ENCODE measurements at places on chromosomes 11 and 22.

- no peak for DNase-seq
These were observed 81.2 kb downstream of the GUCY1A2 start for GRCh38 chr11:106937111-106937510.

DNA sequence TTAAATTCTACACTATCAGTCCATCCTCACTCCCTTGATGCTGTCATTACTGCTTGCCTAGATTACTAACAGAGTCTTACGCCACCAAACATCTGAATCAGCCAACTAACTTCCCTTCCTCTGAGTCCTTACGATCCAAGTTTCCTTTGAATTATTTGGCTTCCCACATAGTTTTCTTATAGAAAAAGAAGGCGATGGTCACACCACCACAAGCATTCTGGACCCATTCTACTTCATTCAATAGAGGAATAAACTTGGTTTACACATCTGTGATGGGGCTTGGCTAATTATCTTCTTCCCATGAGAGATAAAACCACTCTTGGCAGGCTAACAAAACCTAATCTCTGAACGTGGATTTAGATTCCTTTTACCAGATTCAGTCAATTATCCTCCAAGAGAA is 35.0 kb downstream of the INTS4 start:
- no peak for DNase-seq

DNA sequence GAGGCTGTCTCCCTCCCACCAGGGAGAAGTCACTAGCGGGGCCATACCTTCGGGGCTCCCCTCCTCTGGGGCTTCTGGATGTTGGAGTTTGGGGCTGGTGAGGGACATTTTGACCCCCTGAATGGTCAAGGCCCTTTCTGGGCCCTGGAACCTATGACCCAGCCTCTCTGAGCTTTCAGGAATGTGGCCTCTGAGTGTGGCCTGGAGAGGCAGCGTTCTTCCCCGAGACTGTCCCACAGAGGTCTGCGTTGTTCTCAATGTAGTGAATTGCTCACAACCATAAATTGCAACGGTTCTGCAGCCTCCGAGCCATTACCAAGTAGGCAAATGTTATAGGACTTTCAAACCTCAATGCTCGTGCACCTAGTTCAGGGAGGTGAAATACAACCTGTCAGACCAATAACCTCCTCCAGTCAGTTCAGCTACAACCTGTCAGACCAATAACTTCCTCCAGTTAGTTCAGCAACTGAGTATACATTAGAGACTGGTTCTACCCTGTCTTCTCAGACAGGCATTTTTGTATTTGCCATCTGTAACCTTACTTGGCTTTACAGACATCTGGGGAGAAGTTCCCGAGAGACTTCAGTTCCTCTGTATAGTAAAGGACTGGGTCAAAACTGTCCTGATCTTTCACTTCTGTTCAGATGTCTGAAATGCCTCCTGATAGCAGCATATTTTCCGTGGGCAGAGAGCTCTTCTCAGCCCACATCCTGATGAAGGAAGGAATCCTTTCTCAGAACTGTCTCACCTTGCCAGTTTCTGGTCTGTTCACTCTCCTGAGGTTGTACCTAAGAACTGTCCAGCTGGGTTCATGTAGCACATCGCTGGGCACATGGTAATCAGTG is 34.2 kb downstream of the MICAL2 start:
- no peak for DNase-seq

GRCh38 chr11:133928628-133929059 is 28.1 kb downstream of the IGSF9B start:
- no peak for DNase-seq

- DNase-seq: no peak
These were observed 22.9 kb downstream of the FLI1 start for GRCh38 chr11:128716661-128717210.

DNA sequence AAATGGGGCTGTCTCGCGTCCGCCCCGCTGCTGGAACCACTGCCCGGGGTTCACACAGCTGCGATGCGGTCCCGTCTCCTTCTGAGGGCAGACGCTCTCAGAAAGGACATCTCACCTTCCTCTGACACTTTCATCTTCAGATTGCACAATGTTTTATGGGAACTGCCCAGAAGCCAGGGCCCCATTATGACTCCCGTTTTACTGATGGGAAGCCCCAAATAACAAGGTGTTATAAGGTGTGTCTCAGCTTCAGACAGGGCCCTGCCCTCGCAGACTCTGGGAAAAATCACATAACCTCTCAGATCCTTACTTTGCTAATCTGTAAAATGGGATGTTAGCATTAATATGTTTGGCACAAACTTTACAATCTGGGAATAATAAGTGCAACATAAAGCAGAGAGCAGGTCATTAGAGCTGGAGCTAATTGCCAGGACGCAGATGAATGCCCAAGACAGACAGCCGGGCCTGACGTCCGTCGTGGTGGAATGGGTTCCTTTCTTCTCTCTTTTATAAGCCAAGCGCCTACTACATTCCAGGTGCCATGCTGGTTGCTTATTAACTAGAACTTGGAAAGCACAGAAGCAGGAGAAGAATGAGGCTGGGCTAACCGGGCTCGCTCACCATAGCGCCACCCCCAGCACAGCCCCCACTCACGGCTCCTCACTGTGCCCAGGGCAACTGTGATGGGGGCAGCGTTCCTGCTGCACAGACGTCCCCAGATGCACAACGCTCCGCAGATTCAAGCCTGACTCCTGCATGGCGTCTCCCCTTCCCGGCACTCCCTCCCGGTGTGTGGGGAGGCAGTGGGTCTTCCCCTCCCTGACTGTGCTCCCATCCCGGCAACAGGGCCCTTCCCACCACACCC is 43.8 kb downstream of the TRMU start:
- DNase-seq: no peak

DNA sequence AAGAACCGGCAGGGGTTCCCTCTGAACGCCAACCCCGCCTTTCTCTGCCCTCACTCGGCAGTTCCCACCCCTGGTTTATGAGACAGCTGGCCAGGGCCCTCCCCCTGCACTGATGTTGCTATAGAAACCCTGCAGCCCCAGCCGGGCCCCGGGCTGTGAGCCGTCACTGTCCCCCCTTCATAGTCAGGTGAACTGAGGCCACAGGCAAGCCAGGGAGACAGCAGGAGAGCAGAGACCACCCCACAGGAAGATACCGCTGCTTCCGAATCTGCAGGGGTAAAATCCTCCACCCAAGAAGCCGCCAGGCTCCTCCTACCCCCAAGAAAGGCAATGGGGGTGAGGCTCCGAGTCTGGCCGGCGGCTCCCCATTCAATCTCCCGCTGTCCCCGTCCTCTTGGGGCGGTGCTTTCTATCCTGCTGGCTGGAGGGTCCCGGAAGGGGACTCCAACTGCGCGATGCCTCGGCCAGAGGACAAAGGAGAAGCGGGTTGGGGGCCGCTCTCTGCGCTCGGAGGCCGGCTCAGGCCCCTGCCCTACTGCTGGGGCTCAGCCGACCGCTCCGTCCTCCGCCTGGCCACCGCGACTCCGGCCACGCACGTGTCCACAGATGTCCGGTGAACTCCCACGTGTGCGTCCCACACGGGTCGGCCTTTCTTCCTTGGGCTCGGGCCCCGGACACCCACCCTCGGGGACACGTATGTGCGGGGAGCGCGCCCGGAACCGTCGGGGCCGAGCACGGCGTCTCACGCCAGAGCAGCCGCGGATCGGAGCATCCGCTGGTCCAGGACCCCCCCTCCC is 587 bp downstream of the SLC25A22 start:
- DNase-seq: peak; percentile 93

DNA sequence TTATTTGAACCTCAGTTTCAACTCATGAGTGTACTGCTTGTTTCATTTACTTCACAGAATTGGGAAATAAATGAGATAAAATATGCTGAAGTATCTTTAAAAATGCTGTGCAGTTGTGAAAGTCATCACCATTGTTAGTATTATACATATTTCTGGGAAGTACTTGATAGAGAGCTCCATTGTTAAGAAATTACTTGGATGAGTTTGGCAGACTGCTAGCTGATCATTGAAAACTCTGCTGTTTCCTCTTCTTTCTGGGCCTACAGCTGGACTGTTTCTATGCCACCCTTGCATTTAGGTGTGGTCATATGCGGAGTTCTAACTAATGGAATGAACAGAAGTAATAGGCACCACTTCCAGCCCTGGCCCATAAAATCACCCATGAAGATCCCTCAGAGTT is 10.0 kb downstream of the SIK2 start:
- DNase-seq: no peak

DNA sequence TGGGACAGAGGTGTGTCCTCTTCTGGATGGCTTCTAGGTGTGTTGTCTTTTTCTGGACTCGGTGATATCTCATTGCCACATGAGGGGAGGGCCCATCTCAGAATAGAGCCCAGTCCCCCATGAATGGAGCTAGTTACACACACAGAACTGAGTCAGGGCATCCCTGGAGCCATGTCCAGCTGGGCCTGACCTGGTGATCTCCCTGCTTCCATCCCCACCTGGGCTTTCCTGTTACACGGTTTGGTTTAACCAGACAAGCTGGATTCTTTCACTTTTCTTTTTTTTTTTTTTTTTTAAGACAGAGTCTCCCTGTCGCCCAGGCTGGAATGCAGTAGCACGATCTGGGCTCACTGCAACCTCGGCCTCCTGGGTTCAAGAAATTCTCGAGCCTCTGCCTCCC is 6.1 kb upstream of the A4GALT start:
- no peak for DNase-seq

- peak; percentile 11 for DNase-seq
These were observed 56.3 kb upstream of the ZBTB44 start for GRCh38 chr11:130370845-130371590.

DNA sequence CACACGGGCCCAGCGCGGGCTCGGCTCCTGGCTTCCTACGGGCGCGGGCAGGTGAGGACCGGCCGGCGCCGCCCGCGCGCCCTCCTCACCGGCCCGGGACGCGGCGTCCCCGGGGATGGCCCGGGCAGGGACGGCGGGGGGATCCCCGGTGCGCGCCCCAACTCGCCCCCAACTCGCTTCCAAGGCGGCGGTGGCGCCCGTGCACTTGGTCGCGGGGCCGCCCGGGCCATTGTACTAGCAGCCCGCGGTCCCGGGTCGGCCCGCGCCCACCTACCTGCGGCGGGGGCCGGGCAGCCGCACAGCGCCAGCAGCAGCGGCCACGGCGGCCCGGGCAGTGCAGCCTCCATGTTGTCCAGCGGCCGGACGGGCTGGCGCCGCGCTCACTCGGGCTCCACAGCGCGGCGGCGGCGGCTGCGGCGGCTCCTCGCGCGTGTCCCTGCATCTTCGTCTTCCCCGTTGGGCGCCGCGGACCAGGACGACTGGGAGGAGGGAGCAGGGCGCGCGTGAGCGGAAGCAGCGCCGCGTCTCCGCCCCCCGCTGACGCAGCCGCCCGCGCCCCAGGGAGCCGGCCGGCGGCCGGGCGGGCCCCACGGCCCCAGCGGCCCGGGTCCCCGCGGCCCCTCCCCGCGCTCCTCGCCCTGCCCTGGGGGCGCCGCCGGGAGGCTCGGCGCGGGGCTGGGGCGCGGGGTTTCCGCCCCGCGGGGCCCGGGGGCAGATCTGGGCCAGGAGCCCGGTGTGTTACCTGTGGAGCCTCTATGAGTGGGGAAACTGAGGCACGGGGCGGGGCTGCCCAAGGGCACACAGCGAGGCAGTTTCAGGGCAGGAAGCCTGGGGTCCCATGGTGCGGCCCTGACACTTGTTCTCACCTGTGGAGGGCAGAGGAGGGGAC is 159.3 kb upstream of the GRK3 start:
- DNase-seq: peak; percentile 45

GRCh38 chr22:45895436-45896152 is 81.4 kb downstream of the WNT7B start:
- DNase-seq: no peak

DNA sequence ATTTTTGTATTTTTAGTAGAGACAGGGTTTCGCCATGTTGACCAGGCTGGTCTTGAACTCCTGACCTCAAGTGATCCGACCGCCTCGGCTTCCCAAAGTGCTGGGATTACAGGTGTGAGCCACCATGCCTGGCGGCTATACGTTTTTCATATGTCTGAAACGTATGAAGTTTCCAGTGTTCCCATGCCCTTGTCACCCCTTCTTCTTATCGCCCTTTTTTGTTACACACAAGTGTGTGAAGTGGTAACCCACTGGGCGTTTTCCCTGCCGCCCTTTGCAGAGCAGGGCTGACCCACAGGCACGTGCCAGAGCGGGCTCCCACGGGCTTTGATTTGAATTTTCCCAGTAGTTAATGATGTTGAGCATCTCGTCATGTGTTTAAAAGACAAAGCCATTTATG is 17.0 kb downstream of the PIM3 start:
- no peak for DNase-seq

- DNase-seq: no peak
These were observed 90.1 kb downstream of the TEAD1 start for GRCh38 chr11:12764187-12764914.

- no peak for DNase-seq
These were observed 9.2 kb downstream of the MYO18B start for GRCh38 chr22:25751174-25751581.

DNA sequence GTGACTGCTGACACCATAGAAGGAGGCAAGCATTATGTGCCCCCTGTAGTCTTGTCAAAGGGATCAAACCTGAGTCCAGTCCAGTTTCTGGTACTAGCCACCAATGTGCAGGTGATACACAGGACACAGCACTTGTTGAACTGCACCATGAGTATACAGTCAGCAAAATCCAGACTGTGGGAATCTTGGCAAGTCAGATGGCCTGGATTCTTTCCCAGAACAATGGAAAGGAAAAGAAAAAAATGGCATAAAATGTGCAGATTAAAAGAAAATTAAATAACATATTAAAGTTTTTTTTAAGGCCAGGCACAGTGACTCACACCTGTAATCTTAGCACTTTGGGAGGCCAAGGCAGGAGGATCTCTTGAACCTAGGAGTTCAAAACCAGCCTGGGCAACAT is 16.8 kb downstream of the CRY2 start:
- DNase-seq: no peak

DNA sequence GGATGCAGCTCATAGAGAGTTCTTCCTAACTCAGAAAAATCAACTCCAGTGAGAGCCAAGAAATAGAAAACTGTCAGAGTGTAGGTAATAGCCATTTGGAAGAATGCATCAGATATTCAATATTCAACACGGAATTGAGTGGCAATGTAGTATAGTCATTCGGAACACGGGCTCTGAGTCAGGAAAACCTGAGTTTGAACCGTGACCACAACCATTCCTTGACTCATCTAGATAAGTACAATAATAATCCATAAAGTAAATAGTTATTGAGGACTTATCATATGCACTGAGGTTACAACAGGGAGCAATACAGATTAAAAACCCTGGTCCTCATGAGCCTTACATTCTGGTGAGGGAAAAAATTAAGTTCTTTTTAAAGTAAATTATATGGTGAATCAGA is 62.6 kb upstream of the PHF21A start:
- no peak for DNase-seq

Data from Kasumi-1 (cell line).